Activated gamma-delta T cell (primary cell): ENCODE measurements at places on chromosomes 6 and 20.

GRCh38 chr6:168937054-168937453 is 316.6 kb downstream of the THBS2 start:
- no peak for DNase-seq

DNA sequence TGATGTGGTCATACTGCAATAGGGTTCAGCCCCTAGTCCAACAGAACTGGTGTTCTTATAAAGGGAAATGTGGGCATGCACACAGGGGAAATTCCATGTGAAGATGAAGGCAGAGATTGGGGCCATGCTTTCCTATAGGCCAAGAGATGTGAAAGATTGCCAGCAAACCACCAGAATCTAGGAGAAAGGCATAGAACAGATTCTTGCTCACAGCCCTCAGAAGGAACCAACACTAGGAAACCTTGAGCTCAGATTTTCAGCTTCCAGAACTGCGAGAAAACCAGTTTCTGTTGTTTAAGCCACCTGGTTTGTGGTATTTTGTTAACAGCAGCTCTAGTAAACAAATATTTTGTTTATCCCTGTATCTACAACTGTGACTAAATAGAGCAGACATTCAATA is 197.6 kb upstream of the CITED2 start:
- DNase-seq, result no peak

- no peak for DNase-seq
Observed at GRCh38 chr6:122322824-122323223, 76.6 kb upstream of the HSF2 start.

- DNase-seq, result no peak
Observed at GRCh38 chr20:56483970-56484369, 15.5 kb downstream of the RTF2 start.

DNA sequence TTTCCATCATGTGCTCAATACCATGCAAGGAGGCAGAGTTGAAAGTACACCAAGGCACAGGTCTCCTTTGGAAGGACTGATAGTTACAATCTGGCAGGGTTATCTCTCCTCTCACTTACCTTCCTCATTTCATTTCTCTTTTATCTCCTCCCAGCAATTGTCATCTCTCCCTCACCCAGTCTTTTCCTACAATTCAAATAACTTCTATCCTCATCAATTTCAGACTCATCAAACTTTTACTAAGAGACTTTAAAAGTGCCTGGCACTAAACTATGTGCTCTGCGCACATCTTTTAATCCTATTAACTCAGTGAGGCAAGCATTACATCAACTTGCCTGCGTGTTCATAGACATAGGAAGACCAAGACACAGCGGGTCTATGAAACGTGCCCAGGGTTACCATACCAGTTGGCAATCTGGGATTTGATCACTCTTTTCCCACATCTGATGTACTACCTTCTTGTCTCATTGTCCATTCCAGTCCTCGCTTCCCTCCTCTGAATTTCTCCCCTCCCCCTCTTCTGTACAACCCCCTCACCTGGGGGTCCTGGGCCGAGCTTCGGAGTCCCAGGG is 1.2 kb downstream of the VARS1 start:
- no peak for DNase-seq

GRCh38 chr6:6604015-6604414 is 15.5 kb downstream of the LY86 start:
- DNase-seq, result no peak

DNA sequence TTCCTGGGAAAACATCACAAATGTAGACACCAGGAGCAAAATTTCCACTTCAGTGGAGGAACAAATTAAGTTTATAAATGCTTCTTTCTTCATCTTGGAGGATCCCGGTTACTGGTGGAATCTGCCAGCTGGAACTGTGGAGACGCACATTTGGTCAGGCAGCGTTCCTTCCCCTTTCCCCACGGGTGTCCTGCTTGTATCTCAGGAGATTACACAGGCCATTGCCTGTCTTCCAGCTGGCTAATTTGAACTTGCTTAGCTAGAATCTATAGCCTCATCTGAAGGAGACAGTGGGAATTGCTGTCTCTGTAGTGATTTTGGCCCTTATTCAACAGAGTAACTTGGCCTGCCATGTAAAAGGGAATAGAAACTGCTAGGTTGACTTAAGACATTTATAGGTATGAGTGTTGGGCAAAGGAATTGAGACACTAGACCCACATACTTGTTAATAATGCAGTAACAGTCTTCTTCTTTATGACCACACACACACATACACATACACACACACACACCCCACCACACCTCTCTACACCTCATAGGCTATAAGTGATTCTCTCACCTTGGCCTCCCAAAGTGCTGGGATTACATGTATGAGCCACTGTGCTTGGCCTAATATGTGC is 34.4 kb downstream of the TSBP1 start:
- DNase-seq, result no peak

GRCh38 chr6:153123801-153124200 is 7.3 kb downstream of the RGS17 start:
- DNase-seq, result no peak

- DNase-seq, result no peak
Observed at GRCh38 chr6:26545627-26546026, 7.5 kb downstream of the HMGN4 start.

DNA sequence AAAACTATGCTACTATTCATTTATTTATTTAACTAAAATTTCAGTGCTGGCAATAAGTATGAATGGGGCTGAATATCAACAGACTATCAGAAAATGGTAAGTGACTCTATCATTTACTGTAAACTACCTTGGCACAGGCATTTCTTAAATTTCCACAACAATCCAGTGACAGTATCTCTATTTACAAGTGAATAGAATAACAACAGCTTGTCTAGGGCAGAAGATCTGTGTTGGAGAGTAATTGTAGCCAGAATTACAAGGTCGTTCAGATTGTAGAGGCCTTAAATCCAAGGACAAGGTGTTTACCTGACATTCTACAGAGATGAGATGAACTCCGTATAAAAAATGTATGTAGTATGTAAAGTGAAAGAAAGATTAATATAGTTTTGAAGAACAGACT is 193.8 kb upstream of the SIM1 start:
- DNase-seq, result no peak

DNA sequence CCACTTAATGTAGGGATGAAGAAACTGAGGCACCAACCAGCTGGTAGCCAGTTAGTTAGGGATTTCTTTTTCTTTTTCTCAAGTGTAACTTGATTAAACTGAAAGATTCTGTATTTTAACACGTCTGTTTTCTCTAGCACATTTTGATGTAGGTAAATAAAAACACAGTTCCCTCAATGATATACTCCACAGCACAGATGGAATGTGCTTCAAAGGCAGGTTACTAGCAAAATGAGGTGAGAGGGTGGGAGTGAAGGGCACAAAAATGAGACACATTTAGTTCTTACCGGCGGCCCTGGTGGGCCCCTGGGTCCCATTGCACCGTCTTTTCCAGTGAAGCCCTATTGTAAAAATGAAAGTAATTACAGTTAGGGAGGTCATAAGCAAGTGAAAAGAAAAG is 108.9 kb downstream of the COL12A1 start:
- DNase-seq, result no peak

GRCh38 chr20:52103335-52103912 is 88.2 kb downstream of the ZFP64 start:
- DNase-seq, result no peak

DNA sequence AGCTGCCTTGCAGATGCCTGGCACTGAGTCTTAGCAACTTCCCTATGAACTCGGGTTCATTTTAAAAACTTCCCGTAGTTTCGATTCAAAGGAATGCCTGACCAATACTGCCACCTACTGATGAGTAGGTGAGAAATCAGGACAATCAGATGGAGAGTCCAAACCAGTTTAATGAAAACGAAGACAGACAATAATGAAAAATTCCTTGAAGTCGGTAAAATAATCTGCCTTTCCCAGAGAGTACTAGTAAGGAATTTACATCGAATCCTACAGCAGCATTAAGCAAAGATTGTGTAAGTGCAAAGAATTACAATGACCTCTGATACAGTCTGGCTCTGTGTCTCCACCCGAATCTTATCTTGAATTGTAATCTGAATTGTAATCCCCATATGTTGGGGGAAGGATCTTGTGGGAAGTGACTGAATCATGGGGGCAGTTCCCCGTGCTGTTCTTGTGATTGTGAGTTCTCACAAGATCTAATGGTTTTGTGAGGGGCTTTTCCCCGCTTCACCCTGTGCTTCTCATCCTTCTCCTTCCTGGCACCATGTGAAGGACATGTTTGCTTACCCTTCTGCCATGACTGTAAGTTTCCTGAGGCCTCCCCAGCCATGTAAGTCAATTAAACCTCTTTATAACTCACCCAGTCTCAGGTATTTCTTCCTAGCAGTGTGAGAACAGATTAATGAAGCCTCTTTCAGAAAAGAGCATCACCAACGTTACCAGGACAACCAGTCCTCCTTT is 134.4 kb downstream of the ARHGAP18 start:
- no peak for DNase-seq

DNA sequence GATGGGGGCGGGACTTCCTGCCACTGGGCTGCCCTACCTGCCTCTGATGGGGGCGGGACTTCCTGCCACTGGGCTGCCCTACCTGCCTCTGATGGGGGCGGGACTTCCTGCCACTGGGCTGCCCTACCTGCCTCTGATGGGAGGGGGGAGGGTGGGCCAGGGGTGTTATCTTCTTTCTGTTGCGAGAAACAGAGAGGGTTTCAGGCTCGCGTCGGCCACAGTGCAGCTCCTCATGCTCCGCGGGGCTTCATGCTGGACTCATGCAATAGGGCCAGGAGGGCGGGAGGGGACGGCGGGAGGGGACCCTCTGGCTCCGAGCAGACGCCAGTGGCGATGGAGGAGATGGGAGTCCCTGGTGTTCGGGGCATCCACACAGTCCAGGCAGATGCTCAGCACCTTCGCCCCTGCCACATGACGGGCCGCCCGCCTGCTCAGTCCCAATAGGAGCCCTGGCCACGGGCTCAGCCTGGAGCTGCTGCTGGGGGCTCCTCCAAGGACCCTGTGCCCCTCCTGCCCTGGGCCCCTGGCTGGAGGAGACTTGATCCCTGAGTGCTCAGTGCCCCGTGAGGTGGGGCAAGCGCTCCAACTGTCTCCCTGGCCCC is 48.8 kb upstream of the CHRNA4 start:
- no peak for DNase-seq

DNA sequence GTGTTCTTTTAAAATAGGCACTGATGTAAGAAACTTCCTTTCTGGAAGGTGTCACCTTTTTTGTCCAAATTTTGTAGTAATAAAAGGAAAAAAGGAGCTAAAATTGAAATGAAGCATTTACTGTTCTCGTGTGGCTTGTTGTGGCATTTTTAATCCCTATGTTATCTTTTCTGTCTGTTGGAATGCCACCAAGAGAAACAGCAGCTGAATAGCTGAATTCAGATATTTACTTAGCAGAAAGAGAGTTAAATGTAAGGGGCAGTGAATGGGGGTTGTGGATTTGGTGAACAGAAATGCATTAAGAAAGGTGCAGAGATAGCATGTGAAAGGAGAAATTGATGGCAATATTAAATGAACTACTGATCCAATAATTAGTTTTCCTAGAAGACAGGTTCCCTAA is 573.6 kb upstream of the EPHA7 start:
- no peak for DNase-seq

DNA sequence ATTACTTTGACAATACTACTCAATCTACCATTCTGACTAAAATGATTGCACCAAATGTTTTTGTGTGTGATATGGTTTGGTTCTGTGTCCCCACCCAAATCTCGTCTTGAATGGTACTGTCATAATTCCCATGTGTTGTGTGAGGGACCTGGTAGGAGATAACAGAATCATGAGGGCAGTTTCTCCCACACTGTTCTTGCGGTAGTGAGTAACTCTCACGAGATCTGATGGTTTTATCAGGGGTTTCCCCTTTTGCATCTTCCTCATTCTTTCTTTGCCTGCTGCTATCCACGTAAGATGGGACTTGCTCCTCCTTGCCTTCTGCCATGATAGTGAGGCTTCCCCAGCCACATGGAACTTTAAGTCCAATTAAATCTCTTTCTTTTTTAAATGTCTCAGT is 20.8 kb downstream of the SYCP2 start:
- no peak for DNase-seq

- DNase-seq, result no peak
Observed at GRCh38 chr6:67883500-67884366, 751.3 kb upstream of the ADGRB3 start.
